ENCODE measurements at places on chromosomes 12 and 14. TPM values are rescaled to one million over a fixed set of nuclear protein-coding genes. Genes with fewer than 3 reads are reported as not detected.

DNA sequence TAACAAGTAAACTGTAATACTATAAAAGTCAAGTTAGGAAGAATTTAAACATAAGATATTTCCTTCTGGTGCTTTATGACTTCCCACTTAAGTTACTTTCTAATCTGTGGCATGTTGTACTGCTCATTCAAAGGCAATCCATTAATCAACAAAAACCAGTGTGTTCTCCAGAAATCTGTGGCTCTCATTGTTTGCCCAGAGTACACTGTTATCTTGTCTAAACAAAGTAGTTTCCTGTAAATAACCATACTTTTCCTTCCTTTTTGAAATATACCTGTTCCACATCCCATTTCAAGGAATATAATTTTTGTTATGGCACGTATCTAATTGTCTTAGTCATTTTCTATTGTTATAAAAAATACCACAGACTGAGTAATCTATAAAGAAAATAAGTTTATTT is 184.1 kb downstream of the CCER1 start:
- H3K27me3 ChIP-seq = no peaks in the 10 kb centered on the region
- DNase-seq = no peak
- no peak overlapping the region for H3K4me3 ChIP-seq
- peaks cover 8% of the 10 kb centered on the region for H3K4me1 ChIP-seq
- H3K36me3 ChIP-seq = no peaks in the 10 kb centered on the region

DNA sequence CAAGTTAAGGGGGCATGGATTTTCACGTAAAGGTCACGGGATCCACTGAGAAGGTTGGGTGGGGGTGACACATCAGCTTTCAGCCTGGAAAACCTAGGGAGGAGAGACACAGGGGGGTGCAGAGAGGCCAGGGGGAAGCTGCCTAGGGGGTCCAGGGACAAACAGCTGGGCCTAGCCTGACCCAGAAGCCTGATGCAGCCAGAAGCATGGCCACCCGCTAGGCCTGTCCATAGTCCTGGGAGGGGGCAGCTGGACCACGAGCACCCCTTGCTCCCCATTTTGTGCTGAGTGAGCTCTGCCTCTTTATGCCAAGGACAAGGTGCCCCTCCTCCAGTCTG is 322.7 kb upstream of the RTL1 start:
- no peak for DNase-seq
- H3K27me3 ChIP-seq = peaks cover 5% of the 10 kb centered on the region
- H3K27ac ChIP-seq = no peak overlapping the region

- no peak overlapping the region for H3K4me3 ChIP-seq
- peaks cover 20% of the 10 kb centered on the region for H3K4me1 ChIP-seq
- no peak for DNase-seq
- H3K27ac ChIP-seq = no peak overlapping the region
Measured at GRCh38 chr12:124622331-124622730, 54.9 kb upstream of the NCOR2 start.

GRCh38 chr12:106816231-106816630 is 41.7 kb downstream of the RIC8B start:
- no peak for DNase-seq
- no peaks in the 10 kb centered on the region for H3K27me3 ChIP-seq
- peaks cover 23% of the 10 kb centered on the region for H3K36me3 ChIP-seq
- H3K4me1 ChIP-seq = no peaks in the 10 kb centered on the region
- no peak overlapping the region for H3K4me3 ChIP-seq
- H3K27ac ChIP-seq = no peak overlapping the region

OTX2 gene
- not detected for total RNA-seq

DNA sequence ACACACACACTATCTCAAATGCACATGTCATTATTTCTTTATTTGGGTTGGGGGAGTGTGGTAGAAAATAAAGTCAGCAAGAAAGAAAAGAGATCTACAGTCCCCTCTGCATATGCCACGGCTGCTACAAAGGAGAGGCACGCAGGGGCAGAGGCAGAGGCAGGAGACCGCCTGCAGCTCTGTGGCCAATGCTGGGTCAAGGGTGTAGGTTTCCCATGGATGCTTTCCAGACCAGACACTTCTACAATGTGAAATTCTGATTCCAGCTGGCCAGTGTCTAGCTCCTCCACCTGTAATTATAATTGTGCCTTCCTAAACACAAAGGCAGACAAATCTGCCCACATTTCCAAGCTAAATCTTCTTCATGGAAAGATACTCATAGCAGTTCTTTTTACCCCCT is 19.2 kb downstream of the VPS37B start:
- H3K27me3 ChIP-seq = no peaks in the 10 kb centered on the region
- peak overlapping the region; percentile 31 for H3K27ac ChIP-seq
- H3K4me1 ChIP-seq = peaks cover 68% of the 10 kb centered on the region
- DNase-seq = no peak
- no peaks in the 10 kb centered on the region for H3K36me3 ChIP-seq
- H3K4me3 ChIP-seq = no peak overlapping the region

DNA sequence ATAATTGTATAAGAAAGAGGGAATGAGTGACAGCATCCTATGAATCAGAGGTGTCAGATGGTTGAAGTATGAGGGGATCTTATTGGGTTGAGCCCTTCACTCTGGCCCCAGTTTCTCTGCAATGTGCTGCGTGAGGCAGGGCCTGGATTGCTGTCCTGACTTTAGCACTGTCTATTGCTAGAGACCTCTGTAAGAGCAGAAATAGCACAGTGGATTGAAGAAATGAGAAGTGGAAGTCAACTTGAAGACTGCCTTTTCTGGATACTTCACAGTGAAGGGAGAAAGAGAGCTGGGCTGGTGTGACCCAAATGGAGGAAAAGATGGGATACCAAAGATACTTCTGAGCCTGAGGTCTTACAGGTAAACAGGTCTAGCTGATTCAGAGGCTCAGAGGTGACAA is 5.8 kb downstream of the ASCL4 start:
- H3K36me3 ChIP-seq = no peaks in the 10 kb centered on the region
- H3K4me3 ChIP-seq = no peak overlapping the region
- H3K27me3 ChIP-seq = peaks cover 39% of the 10 kb centered on the region
- no peak for DNase-seq
- no peaks in the 10 kb centered on the region for H3K4me1 ChIP-seq

- peaks cover 2% of the 10 kb centered on the region for H3K4me1 ChIP-seq
- no peak overlapping the region for H3K27ac ChIP-seq
- peaks cover 2% of the 10 kb centered on the region for H3K36me3 ChIP-seq
- H3K27me3 ChIP-seq = no peaks in the 10 kb centered on the region
- H3K4me3 ChIP-seq = no peak overlapping the region
Measured at GRCh38 chr14:76051717-76052465, 66.3 kb downstream of the IFT43 start.

- no peaks in the 10 kb centered on the region for H3K36me3 ChIP-seq
- no peak overlapping the region for H3K4me3 ChIP-seq
- H3K27me3 ChIP-seq = no peaks in the 10 kb centered on the region
Measured at GRCh38 chr14:55546212-55546874, 33.7 kb upstream of the KTN1 start.

GRCh38 chr12:97306147-97306546 is 156.5 kb upstream of the RMST start:
- no peaks in the 10 kb centered on the region for H3K36me3 ChIP-seq
- no peak overlapping the region for H3K4me3 ChIP-seq
- no peaks in the 10 kb centered on the region for H3K27me3 ChIP-seq
- DNase-seq = no peak
- H3K4me1 ChIP-seq = no peaks in the 10 kb centered on the region

TAMALIN gene
- 25.5 TPM for total RNA-seq

DNA sequence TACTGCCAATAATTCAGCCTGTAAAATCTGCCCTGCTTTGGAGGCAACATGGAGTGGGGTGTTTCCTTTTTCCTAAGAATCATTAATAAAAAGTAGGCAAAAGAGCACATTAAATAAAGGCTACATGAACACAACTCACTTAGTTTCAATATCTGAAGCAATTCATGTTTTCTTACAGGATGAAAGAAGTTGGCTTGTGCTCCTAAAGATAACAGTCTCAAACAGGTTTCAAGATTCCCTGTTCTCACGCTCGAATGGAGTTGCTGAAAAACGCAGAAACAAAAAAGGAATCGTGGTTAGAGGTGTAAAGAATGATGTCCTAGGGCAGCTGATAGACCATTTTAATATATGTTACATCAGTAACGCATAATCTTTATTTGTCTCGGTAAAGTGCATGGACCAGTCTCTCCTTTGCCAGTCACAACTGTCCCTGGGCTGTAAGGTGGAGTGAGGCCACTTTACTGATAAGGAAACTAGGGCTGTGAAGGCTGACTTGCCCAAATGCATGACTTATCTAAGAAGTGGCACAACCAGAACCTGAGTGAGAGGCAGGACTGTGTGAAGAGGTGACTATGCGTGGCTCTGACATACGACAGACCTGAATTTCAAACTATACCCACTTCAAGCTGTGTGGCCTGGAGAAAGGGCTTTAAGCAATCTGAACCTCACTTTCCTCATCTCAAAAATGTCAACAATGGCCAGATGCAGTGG is 12.6 kb downstream of the GIT2 start:
- peak; percentile 30 for DNase-seq
- no peaks in the 10 kb centered on the region for H3K27me3 ChIP-seq
- peak overlapping the region; percentile 57 for H3K27ac ChIP-seq
- H3K4me1 ChIP-seq = peaks cover 23% of the 10 kb centered on the region

DNA sequence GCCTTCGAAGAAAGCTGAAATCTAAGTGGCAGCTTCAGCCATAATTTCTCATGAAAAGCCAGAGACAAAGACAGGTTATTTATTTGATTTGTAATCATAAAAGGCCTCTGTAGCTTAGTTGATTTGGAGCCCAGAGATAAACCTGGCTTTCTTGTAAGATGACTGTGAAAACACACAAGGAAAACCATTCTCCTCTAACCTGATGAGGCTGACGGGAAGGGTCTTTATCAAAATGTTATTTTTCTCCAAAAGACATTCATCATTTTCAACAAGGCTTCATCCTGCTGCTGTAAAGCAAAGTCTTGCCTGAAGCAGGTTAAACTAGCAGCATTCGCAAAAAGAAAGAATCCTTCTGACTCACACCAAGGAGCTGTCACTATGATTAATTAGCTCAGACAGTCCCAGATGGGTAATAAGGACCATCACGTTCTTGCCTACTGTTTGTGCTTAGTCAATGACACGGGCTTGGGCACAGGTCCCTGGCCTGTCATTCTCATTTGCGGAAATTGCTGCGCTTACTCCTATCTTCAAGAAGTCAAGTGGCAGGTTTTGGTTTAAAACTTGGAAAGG is 286.6 kb downstream of the C12orf75 start:
- H3K4me3 ChIP-seq = no peak overlapping the region
- no peaks in the 10 kb centered on the region for H3K27me3 ChIP-seq
- no peaks in the 10 kb centered on the region for H3K4me1 ChIP-seq
- no peak for DNase-seq
- peaks cover 2% of the 10 kb centered on the region for H3K36me3 ChIP-seq
- no peak overlapping the region for H3K27ac ChIP-seq

- DNase-seq = no peak
- H3K27me3 ChIP-seq = no peaks in the 10 kb centered on the region
- H3K36me3 ChIP-seq = no peaks in the 10 kb centered on the region
- H3K27ac ChIP-seq = peak overlapping the region; percentile 100
- peaks cover 36% of the 10 kb centered on the region for H3K4me1 ChIP-seq
Measured at GRCh38 chr12:116456330-116457082, 102.7 kb upstream of the MAP1LC3B2 start.

PLEKHH1 gene
- total RNA-seq = 0.50 TPM

- H3K36me3 ChIP-seq = no peaks in the 10 kb centered on the region
- H3K27me3 ChIP-seq = no peaks in the 10 kb centered on the region
- peaks cover 52% of the 10 kb centered on the region for H3K4me1 ChIP-seq
- peak overlapping the region; percentile 78 for H3K27ac ChIP-seq
- no peak overlapping the region for H3K4me3 ChIP-seq
Measured at GRCh38 chr14:61129168-61129745, 148.2 kb downstream of the SLC38A6 start.

Measured in osteocyte (in vitro differentiated cells).